Psoas muscle (tissue), 8 donors: ENCODE measurements at places on chromosomes 1 and 21. TPM values are rescaled to one million over a fixed set of nuclear protein-coding genes. Genes with fewer than 3 reads are reported as not detected.

Gene AGMAT
- polyA plus RNA-seq = 7.2 TPM

Gene PTPN7
- 0.13 TPM for polyA plus RNA-seq

Gene OLIG2
- polyA plus RNA-seq = not detected

Gene SUSD4
- 0.21 TPM for polyA plus RNA-seq

Gene RIMS3
- 0.16 TPM for polyA plus RNA-seq

Gene CFHR2
- polyA plus RNA-seq = not detected

GRCh38 chr21:46025113-46025770, 43.7 kb downstream of the COL6A1 start:
- no peak for DNase-seq

- no peak for DNase-seq
These were observed 13.8 kb downstream of the RGS4 start for GRCh38 chr1:163082971-163083370.

- no peak for DNase-seq
These were observed 11.4 kb upstream of the TSNAX start for GRCh38 chr1:231517076-231517475.

- DNase-seq = peak; percentile 43
These were observed 15.4 kb upstream of the SLC19A1 start for GRCh38 chr21:45557616-45558043.

DNA sequence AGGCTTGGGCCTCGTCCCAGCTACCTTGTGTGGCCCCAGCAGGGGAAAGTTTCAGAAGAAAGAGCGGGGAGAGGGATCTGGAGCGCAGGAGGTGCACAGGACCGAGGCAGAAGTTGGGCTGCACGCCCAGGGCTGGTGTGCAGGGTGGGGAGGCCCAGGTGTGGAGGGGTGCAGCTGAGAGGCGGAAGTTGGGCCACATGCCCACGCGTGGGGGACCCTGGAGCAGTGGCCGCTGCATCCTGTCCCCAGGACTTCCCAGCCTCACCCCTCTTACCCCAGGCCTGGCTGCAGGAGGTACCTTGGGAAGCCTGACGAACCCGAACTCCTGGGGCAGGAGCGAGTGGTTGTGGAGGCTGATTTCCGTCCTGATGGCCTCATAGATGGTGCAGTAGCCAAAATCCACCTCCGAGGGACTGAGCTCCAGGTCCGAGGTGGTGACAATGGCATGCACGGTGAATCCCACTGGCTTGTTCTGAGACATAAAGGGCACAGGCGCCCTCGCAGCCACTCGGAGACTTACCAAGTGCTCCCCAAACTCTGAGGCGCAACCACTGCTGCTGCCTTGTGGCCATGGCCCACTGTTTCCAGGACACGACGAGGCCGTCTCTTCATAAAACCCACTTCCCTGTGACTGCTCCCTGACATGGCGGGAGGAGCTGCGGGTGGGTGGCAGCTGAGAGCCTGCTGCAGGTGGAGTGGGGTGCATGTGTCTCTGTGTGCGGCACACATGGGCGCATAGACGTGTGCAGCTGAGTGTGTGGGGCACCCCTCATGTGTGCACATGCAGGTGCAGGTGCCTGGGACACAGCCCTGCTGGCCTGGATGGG, 20.4 kb upstream of the TMEM52 start:
- DNase-seq = peak; percentile 45

- DNase-seq = no peak
These were observed 105.9 kb downstream of the RGL1 start for GRCh38 chr1:183910845-183911244.

GRCh38 chr1:114428083-114428754, 82.8 kb downstream of the TRIM33 start:
- DNase-seq = no peak
